ENCODE measurements at places on chromosomes 1 and 21.

GRCh38 chr21:41653243-41653953 is 113.5 kb downstream of the RIPK4 start:
- no peak for DNase-seq

DNA sequence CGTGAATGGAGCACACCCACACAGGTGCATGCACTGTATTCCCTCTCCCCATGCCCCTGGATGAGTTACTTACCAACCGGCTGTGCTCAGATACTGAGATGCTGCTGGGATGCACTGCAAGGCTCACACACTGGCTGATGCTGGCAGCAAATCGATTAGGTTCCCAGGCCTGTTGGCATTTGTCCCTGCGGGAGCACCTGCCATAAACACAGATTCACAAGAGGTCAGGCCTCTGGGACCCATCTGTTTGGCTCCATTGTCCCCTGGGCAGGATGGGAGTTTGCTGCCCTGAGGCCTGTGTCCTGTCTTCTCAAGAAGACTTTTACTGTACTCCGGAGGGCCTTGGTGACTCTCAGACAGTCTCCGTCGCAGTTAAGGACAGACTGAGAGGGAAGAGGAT is 145.4 kb downstream of the PLXNA2 start:
- DNase-seq: no peak

DNA sequence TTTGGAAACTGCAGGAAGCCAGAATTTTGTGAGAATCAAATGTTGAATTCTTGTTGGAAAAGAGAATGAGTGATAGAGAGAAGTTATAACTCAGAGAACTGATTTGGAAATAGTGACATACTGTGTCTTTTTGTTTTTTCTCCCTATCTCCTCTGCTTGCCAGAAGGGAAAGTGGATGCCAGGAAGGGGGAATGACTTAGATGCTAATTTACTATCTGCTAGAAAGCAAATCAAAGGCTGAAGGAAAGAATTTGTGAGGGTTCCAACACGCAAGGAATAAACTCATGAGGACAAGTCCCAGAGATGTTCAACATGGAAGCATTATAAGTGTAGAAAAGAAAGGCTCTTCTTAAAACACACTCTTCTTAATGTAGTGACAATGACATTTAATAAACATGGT is 20.5 kb upstream of the LRRC39 start:
- no peak for DNase-seq

DNA sequence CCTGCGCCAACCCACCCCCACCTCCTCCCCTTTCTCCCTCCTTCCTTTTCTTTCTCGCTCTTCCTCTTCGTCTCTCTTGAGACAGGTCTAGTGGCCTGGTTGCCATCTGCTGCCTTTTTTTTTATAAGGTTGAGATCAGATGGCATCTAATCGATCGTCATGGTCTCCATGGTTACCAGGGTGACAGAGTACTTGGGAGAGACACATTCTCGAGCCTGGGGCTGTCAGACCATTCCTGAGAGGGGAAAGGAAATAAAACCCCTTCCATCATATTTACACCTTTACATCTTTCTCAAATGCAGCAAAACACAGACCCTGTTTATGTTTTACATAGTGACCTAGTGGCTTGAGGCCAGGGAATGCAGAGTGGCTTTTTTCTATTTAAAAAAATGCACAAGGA is 53.5 kb upstream of the SLC22A15 start:
- DNase-seq: no peak

GRCh38 chr1:190667914-190668313 is 190.2 kb upstream of the BRINP3 start:
- DNase-seq: no peak

DNA sequence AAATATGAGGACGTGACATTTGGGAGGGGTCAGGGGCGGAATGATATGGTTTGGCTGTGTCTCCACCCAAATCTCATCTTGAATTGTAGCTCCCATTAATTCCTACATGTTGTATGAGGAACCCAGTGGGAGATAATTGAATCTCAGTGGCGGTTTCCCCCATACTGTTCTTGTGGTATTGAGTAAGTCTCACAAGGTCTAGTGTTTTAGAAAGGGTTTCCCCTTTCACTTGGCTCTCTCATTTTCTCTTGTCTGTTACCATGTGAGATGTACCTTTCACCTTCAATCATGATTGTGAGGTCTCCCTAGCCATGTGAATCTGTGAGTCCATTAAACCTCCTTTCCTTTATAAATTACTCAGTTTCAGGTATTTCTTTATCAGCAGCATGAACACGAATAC is 663.6 kb upstream of the CHRM3 start:
- DNase-seq: no peak

DNA sequence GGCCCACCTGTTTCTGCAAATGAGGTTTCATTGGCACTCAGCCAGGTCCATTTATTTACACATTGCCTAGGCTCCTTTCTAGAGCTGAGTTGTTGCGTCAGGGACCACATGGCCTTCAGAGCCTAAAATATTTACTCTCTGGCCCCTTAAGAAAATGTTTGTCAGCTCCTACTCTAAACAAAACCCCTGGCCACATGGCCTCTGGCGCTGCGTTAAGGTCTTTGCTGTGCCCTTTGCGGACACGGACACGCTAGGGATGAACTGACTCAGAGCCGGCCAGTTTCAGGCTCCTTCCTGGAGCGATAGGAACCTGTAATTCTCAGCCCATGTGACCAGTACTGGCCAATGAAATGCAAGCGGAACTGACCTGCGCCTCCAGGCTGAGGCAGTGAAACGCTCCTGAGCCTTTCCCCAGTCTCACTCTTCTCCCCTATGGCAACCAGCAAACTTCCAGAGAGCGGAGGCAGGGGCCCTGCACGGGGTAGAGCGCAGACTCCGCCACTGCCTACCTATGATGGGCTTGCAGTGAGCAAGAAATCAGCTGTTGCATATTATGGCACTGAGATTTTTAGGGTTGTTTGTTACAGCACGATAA is 160.3 kb downstream of the ETS2 start:
- no peak for DNase-seq

DNA sequence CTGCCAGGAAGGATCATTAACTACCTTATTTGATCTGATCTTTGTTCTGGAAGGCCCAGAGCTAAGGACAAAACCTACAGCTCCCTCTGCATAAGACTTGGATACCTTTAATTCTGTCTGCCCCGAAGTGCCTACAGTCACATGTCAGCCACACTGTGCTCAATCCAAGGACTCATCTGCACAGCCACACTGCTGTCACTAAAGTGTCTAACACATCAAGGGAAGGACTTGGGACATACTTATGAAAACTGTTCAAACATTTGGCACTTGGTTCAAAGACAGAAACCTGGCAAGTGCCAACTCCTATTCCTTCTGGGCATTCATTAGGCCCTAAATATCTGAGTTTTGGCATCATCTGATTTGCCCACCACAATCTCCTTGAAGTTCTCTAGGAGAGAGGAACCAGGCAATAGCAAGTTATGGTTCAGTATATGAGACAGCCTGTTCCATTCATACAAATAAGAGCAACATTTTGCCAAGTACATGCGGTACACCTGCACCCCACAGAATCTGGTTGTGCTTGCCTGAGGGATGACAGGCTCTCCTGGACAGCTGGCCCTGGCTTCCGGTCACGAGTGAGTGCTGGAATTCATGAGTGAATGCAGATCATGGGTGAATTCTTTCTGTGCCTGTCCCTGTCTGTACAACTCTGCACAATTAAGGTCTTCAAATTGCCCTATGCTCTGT is 105.9 kb downstream of the KCNK1 start:
- no peak for DNase-seq

GRCh38 chr1:222028116-222028515 is 286.2 kb upstream of the DUSP10 start:
- DNase-seq: no peak

DNA sequence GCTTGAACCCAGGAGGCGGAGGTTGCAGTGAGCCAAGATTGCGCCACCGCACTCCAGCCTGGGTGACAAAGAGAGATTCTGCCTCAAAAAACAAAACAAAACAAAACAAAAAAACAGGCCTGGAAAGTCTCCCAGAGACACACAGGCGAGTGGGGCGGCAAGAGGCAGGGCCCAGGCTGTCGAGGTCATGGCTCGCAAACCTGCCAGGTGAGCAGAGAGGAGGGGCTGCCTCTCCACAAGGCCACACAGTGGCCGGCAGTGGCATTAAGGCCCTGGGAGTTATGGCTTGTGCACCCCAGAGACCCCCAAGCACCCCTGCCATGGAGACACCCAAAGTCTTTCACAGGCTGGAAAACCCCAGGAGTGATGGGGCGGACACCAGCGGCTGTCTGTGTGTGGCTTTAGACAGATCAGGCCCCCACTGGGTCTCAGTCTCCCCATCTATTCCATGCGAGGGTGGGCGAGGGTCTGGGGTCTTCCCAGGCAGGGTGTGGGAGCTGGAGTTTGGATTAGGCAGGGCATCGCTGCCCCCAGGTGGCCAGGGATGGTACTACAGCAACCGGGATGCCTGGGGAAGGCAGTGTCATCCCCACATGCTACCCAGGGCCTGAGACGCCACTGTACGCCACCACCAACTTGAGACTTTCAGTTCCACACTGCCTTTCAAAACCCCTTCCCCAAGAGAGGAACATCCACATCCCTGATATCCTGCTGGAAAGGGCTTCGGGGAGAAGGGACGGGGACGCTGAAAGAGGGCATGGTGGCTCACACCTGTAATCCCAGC is 7.3 kb upstream of the CTRC start:
- DNase-seq: peak; percentile 71

- no peak for DNase-seq
These were observed 23.7 kb downstream of the ELAVL4 start for GRCh38 chr1:50132347-50132894.

- DNase-seq: no peak
These were observed 14.9 kb downstream of the ODF2L start for GRCh38 chr1:86381223-86381622.

DNA sequence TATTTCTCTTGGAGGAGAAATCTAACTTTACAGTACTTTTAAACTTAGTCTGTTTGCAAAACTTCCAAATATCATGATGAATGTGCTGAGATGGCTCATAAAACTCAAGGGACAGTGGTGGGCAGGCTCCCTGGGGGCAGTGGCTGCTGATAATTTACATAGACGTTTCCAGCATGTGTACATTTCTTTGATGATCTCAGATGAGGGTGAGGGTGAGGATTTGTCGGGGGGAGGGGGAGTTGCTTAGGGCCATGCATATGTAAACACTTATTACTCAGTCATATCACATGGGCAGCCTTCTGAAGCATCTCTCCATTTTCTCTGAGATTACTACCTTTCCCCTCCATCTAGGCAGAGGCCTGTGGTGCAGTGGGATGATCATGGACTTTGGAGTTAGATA is 152.9 kb upstream of the HMGB4 start:
- no peak for DNase-seq

DNA sequence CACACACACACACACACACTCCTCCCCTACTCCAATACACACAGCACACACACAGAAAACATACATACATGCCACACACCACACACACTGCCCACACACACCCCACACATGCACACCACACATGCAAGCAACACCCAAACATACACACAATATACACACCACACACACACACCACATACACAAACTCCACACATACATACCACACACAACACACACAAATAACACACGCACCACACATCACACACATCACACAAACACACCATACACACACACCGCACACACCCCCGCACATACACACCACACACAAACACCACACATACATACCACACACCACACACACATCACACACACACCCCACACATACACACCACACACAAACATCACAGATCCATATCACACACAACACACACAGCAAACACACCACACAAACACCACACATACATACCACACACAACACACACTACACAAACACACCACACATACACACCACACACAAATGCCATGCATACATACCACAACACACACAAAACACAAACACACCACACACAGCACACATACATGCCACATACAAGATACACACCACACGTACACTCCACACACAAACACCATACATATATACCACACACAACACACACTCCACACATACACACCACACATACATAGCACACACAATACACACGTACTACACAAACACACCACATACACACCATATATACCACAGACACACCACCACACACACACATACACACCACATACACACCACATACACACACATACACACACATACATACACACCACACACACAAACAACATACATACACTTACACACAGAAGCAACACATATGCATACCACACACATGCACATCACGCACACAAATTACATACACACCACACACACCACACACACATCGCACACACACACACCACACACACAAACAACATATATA is 932 bp upstream of the RAB7B start:
- no peak for DNase-seq

DNA sequence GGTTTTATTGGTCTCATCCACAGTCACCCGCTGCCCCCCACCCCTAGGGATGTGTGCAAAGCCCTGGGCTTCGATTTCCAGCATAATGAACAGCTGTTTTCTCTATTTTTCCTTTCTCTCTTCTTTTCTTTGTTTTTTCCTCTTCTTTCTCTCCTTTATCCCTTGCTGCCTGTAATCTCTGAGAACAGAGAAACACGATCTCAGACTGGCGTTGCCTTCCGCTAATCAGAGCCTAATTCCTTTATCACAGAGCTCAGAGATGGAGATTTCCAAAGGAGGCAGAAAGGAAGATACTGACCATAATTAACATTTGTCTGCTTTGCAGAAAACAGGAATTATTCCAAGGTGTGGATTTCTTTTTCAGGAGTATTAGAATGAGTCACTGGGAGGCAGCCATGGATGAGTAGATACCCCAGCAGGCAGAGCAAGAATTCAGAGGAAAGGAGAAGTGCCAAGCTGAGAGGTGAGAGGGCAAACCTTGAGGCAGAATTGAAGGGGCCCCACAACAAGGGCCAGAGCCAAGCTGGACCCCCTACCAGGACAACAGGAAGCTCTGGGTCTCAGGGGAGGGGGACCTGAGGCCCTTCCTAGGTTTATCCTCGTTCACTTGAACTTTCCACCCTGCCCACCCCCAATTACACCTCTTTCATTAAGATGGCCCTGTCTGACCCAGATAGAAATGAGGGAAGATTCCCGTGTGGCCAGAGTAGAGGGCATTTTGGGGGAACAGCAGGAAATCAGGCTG is 33.3 kb downstream of the MATN1 start:
- no peak for DNase-seq

GRCh38 chr1:75014250-75014649 is 119.9 kb upstream of the LHX8 start:
- DNase-seq: no peak

DNA sequence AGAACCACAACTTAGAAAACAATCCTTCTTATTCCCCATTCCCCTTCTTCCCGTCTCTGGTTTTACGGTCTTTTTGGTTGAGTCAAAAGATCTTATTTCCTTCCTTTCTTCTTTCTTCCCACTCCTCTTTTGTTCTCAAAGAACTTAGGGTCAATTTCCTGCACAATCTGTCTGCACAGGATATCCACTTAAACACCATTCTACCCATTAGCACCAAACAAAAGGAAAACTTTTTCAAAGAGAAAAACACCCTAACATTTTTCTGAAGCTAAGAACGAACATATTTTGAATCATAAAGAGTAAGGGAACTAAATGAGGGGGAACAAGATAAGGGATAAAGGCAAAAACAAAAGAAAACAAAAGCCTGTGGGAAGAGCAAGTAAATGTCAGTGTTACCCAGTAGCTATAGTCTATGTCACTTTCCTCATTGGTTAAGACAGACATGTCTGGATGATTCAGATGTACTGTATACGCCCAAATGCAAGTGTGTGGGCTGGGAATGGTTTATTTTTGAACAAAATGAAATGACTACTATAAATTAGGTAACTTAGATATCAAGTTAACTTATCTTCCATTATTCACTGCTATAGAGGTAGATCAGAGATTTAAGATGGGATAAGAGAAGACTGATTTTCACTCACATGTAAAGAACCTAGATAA is 59.9 kb downstream of the TOR3A start:
- no peak for DNase-seq

- DNase-seq: no peak
These were observed 87.1 kb upstream of the BCL10 start for GRCh38 chr1:85363521-85363920.

Measured in effector CD4-positive, alpha-beta T cell (primary cell).